ENCODE measurements at places on chromosomes 5 and 9.

- no peak for DNase-seq
Observed at GRCh38 chr9:113380869-113381378, 4.1 kb upstream of the HDHD3 start.

GRCh38 chr5:50717651-50718050 lies 51.2 kb downstream of the PARP8 start:
- no peak for DNase-seq

GRCh38 chr9:25702536-25702935 lies 24.3 kb upstream of the TUSC1 start:
- no peak for DNase-seq

- peak; percentile 93 for DNase-seq
Observed at GRCh38 chr9:35812025-35812602, at the start of gene SPAG8. TSS of gene SPAG8 (minus strand) at chr9:35812262. CDS start at chr9:35812147, 115 bp downstream.

GRCh38 chr5:18745988-18746615 lies 1111.8 kb downstream of the TAF11L14 start:
- DNase-seq, result no peak

DNA sequence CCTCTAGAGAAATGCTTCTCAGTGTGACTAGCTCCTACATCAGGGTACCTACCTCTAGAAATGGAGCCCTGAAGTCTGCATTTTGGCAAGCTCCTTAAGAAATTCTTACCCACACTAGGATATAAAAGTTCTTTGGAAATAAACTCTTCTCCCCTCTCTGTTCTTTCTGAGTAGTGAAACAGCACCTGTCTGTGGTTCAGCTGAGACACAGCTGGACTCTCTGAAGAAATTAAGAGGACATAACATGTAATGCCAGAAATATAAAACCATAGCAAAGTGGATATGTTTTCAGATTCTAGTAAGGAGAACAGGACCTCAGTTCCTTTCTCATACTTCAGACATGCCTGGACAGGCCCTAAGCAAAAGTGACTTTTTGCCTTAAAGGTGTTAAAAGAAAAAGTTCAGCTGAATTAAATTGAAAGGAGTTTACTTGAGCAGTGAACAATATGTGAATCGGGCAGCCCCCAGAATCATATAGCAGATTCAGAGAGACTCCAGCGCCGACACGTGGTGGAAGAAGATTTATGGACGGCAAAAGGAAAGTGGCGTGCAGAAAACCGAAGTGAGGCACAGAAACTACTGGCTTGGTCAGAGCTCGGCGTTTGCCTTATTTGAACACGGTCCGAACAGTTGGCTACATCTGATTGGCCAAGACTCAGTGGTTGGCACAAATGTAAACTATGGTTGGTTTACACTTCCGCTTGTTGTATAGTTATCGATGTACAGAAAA lies 64.5 kb downstream of the PRKACG start:
- DNase-seq, result no peak

DNA sequence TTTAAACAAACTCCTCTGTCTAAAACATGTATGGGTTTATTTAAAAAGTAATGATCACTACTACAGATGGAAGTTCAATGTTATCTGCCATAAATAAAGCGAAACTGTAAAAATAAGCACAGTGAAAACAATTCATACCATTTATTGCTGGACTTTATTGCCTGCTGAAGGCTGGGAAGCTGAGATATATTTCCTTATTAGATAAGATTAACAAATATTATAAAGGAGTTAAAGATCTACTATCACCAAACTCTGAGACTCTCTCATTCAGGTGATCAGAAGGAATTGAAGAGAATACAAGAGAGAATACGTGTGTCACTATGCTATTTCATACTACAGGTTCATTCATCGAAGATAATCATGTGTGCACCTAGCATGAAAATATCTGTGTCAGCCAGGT lies 190.9 kb upstream of the ATP10B start:
- no peak for DNase-seq

DNA sequence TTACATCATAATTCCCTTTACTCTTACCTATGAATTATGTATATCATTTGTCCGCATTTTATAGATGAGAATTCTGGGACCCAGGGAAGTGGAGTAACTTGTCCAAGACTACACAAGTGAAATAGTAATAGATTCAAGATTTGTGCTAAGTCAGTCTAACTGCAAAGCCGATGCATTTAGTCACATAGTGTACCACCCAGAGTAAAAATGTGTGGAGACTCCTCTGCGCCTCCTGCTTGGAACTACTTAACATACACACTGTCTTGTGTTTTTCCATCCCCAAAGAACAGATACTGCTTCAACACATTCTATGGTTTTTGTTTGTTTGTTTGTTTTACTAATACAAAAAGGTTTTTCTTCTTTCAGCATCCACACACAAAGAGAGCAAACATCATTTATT lies 729.8 kb downstream of the PRELID2 start:
- DNase-seq, result no peak

GRCh38 chr9:131037335-131038255 lies 28.6 kb downstream of the LAMC3 start:
- DNase-seq, result no peak

GRCh38 chr5:50889790-50890189 lies 223.4 kb downstream of the PARP8 start:
- peak; percentile 13 for DNase-seq

- no peak for DNase-seq
Observed at GRCh38 chr5:64213011-64213410, 47.4 kb downstream of the RNF180 start.

DNA sequence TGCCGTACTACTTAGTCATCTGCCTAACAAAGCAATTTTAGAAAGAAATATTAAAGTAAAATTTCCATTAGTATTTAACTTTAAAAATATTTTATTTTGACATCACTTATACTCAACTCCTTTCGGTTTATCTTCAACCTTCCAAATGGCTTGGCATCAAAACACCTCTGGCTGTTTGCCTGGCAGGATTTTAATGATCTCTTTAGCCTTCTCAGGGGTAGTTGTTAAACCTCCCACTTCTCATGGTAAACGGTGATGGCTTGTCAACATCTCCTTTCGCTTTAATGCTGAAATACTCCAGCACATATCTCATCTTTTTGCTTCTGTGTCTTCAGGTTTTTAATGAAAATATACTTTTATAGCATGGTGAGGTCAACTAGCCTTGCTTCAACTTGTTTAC lies 747.1 kb downstream of the CETN3 start:
- DNase-seq, result no peak

DNA sequence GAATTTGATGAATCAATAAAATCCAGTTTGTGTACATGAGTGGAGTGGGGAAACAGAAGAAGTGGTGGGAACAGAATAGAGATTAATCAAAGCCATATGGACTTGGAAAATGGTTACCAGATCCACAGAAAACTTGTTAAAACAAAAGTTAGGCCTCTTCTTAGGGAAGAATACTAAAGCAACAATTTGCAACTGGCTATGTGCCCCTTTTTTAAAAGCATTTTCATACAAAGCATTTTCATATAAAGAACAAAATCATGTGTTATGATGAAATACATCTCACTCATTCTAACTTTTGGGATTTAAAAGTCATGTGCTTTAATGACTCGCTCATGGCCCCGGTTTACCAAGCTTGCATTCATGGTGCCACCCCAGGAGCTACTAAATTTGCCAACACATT lies 276.9 kb downstream of the EFNA5 start:
- DNase-seq, result no peak

DNA sequence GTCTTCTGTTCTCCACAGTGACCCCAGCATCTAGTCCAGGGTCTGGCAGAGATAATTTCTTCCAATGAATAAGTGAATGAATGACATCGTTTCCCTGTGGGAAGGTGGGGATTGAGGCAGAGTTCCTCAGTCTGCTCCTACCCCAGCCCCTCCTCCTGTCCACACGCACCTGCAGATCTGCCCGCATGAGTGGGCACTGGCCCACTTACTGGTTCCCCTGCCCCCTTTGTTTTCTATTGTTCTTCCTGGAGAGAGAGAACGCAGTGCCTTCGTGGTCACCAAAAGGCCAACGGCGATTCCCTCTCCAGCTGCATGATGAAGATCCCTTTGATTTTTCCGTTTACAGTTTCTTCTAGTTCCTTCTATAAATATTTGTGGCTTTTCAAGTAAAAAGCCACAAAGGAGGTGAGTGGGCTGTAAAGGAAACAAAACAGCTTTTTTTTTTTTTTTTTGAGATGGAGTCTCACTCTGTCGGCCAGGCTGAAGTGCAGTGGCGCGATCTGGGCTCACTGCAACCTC lies 5.8 kb upstream of the FPGS start:
- no peak for DNase-seq

DNA sequence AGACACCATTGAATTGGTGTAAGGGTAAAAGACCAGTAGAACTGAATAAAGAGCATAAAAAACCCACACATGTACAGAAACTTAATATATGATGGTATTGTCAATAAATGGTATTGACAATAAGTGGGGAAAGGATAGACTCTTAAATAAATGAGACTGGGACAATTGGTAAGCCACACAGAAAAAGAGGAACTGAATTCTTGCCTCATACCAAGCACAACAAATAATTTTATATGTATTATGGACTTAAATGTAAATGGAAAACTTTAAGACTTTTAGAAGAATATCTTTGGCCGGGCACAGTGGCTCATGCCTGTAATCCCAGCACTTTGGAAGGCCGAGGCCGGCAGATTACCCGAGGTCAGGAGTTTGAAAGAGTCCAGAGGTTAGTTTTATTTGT lies 37.9 kb upstream of the PPP2CA start:
- DNase-seq, result no peak

DNA sequence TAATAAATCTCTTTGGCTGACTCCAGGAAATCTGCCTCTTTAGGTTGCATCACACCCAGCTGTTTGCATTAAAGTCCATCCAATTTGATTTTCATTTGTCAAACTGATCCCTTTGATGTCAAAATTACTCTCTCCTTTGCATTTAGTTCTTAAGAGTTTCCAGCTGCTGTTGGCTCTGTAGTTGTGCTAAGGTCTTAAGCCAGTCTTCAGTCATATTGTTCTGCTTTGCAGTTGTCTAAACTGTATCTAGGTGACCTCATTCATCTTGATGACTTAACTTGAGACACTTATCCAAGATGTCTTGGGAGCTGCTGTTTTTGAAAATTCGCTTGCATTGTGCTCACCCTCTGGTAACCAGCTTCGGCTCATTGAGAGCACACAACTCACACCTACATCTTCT lies 386.9 kb upstream of the TLE4 start:
- DNase-seq, result no peak

GRCh38 chr9:14373706-14374105 lies 59.8 kb upstream of the NFIB start:
- no peak for DNase-seq

GRCh38 chr5:111255169-111255568 lies 31.0 kb downstream of the CAMK4 start:
- DNase-seq, result no peak

DNA sequence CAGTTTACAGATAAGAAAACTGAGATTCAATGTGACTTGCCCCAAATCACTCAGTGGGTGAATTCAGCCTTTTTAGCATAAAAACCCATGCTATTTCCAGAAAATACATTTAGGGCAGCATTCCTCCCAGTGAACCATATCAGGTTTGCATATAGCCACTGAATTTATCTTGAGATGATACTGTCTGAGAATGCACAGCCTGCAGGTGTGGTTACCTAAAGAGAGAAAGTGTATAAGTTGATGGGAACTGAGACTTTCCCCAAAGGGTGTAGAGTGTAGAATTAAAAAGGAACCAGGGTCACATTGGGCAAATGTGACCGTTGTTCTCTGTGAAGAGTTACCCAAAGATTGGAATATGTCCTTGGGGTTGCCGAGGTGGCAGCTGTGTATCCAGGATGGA lies 100.0 kb upstream of the PIK3R1 start:
- DNase-seq, result no peak

DNA sequence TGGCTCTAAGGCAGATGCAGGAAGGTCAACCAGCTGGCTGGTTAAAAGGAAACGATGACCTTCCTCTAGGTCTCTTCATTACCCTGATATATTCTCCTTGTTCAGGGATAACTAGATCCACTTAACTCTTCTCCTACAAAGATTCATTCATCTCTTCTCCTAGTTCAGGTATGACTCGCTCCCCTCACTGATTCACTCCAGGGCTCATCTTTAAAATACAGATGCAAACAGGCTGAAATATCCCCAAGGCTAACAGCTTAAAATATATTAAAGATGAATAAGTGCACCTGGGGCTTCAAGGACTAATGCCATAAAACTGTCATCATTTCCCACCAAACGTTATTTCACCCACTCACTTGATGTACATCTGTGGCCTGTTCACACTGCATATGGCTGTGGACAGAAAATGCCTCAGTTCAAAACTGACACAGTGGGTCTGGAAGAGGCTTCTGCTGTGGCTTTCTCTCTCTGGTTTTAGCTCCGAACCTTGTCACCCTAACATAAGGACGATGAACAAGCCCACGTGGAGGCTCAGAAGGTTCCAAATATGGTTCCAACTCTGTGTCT lies 366.9 kb downstream of the DEPDC1B start:
- DNase-seq, result no peak

- DNase-seq, result no peak
Observed at GRCh38 chr9:19598722-19599121, 189.9 kb downstream of the ACER2 start.

DNA sequence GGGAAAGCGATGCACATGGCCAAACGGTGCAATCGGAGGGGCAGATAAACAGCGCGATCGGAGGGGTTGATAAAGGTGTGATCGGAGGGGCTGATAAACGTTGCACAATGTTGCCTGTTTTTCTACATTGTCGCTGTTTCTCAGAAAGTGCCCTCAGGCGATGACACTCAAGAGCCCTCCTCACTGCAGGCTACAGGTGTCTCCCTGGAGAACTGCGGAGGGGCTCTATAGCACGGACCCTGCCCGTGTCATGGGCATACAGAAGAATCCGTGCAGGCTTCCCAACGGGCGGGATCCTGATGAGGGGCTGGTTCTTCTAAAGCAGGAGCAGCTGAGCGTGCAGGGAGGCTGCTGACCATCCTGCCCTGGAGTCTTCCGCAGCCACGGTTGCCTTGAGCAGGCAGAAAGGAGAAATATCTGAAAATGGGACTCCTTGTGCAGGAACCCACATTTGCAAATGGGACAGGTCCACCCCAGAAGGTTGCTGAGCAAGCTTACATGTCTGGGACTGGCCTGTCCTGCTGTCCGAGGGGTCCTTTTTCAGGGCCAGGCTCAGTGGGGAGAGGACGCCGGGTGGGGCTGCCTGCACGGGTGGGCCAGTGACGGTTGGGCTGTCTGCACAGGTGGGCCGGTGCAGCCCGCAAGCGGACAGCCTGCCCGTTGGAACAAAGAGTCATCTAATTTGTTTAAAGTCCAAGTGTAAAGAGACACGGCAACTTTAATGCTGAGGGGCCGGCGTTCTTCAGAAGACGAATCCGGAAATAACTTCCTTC lies 25.1 kb upstream of the LPCAT1 start:
- DNase-seq, result no peak

DNA sequence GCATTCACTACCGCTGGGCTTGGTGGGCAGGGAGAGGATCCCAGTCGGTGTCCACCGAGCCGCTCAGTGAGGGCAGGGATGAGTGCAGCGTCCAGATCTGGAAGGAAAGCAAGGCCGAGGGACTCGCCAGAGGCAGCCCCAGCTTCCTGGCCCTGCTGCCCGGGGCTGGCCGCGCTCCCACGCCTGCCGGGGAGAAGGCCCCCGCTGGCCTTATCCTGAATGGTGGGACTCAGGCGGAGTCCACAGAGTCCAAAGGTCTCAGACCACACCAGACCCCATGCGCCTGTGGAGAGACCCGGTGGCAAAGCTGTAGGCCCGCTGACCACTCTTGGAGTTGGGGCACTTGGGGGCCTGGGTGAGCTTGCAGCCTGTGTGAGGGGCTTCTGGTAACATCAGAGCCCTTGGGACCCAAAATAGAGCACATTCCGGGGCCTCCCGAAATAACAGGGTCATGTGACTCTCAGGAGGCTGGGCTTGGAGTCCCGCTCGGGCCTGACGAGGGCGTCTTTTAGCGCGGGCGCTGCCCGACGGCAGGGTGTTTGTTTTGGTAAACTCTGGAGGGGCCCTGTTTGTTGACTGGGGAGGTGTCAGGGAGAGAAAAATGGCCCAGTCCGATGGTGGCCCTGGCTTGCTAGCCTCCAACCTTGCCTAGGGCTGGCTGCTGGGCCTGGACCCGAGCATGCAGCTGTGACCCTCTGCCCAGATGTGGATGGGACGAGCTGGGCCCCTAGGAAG lies 2.8 kb downstream of the RXRA start:
- peak; percentile 45 for DNase-seq

All from foreskin melanocyte (primary cell).